ENCODE measurements at places on chromosomes 2 and 18. TPM values are rescaled to one million over a fixed set of nuclear protein-coding genes. Genes with fewer than 3 reads are reported as not detected.

KLHL14 gene
- polyA plus RNA-seq = 0.30 TPM

DNA sequence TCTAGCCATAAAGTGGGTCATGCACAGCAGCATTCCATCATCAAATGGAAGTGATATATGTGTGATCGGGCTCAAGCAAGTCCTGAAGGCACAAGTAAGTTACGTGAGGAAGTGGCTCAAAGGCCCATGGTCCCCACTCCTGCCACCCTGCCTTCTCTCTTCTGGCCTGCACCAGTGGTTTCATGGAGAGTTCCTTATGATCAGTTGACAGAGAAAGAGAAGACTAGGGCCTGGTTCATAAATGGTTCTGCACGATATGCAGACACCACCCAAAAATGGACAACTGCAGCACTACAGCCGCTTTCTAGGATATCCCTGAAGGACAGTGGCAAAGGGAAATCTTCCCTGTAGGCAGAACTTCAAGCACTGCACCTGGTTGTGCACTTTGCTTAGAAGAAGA lies 412.6 kb upstream of the SMIM21 start:
- no peak for DNase-seq

- no peak for DNase-seq
Observed at GRCh38 chr2:235513984-235514626, 20.3 kb downstream of the AGAP1 start.

DNA sequence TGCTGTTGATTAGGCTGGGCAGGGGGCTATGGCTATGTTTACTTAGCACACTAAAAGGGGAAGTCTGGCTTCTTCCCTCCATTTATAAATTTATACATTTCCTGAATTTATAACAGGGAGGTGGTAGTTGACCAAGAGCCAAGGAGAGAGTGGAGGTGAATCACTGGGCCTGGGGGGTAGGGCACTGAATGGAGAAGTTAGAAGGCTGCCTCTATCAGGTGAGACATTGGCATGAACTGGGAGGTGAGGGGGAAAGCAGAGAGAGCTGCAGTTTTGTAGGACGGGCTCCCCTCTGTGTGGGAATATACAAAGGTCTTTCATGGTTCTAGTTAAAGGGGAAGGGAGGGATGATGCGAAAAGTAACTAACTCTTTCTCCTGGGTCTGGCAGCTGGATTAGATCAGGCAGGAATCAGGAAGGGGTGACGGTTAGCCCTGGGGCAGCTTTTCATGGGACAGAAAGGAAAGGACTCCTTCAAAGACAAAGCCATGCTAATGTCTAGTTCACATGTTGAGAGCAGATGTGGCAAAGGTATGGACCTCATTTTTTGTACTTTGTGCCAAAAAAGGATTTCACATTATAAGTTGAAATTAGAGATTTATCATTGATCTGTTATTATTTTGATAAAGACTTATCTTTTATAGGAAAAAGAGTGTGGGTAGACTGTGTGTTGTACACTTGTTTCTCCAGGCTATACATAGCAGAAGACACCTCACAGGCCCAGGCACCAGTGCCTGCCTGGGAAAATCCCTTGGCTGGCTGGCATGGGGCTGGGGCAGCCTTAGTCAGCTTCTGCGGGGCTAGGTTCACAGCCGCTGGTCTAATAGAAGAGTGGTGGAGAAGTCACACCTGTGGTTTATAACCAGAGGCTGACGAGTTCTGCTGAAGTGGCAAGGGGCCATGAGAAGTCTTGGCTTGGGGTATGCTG lies 158.7 kb downstream of the CLIP4 start:
- DNase-seq = no peak

GRCh38 chr2:201831469-201831868 lies 25.1 kb downstream of the CDK15 start:
- DNase-seq = no peak

DNA sequence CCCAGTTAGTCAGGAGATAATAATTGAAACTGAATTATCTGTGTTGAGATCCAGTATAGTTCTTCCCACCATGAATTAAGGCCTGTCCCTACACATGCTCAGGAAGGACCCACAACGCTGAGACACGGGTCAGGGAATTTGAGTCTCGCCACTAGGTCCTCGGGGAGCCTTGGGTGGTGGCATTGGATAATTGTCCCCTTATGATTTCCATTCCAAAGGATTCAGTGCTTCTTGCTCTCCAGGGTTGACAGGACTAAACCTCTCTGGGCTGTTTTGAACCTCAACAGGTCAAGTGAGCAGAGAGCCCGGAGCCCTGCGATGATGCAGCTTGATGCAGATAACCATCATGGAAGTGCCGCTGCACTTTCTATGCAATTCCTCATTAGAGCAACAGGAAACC lies 253.7 kb upstream of the PXDN start:
- no peak for DNase-seq

AGAP1 gene
- 23.7 TPM for polyA plus RNA-seq

DNA sequence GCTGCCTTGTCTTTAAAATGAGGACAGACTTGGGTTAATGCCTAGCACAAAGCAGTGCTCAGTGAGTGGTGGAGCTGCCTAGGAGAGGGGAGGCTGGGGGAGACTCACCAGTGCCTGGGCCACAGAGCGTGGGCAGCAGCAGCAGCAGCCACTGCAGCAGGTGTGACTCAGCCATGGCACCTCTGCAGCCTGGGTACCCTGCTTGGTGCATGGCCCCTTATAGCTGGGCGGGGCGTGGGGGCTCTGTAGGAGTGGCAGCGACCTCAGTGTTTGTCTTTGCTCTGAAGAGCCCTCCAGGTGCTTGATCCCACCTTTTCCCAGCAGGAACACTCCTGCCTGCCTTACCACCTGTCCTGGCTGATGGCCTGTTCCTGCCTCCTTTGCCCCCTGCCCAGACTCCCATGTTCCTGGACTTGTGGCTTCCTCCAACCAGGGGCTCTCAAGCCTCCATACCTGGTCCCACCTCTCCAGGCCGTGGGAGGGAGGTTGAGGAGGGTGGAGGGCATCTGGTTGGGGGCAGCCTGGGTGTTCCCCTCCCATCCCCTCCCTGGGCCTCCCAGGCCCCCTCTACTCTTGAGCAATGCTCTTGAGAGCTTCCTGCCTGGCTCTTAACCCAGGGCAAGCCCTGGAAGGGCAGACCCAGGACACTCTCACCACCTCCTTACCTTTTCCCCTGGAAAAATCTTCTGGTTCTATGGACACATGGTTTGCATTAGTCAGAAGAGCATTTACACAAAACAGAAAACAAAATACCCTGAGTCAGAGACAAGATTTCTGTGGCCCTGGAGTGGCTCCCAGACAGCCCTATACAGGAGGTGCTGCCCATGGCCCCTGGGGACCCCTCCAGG lies at the start of gene SFTPB:
SFTPB (minus strand) TSS at position 191 of the 848 bp plus-strand sequence; CDS start at position 175, 16 bp downstream.
- DNase-seq = no peak

GRCh38 chr2:237075749-237076599 lies 9.7 kb upstream of the COPS8 start:
- no peak for DNase-seq

FKBP7 gene
- polyA plus RNA-seq = 49.7 TPM

SLC9A4 gene
- polyA plus RNA-seq = not detected

RBM44 gene
- 0.71 TPM for polyA plus RNA-seq

DNA sequence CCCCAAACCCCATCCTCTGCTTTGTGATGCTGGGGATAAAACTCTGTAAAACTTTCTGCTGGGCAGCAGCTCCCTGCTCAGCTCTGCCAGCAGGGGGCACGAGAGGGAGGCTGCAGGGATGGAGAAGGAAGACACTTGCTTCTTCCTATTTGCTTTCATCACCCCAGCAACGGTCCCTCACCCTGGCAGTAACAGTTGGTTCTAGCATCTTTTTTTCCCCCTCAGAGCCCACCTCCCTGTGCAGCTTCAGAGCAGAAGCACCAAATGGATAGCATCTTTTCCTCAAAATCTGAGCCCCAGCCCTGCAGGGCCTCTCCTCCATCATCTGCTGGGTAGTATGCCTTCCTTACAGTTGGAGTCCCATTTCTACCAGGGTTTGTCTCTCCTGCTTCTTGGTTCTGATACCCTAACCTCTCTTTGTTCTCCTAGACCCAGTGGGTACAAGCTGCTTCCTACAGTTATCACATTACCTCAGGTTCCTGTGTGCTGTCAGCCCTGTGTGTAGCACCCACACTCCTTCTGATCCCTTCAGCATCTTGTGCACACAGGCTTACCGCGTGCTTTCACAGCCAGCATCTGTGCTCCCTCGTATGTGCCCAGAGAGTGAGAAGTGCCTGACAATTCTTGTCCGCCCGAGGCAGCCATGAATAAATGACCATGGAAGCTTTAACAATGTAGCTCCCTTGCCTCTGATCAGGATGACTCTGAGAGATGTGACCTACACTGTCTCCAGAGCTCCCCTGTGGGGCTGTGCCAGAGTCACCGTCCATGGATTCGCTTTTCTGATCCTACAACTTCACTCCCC lies 14.5 kb downstream of the CKAP2L start:
- DNase-seq = peak; percentile 73

KYNU gene
- polyA plus RNA-seq = 0.76 TPM

- DNase-seq = no peak
Observed at GRCh38 chr2:239181903-239182581, 218.8 kb downstream of the HDAC4 start.
